Inflammatory macrophage (primary cell): ENCODE measurements at places on chromosomes 4 and X.

GRCh38 chr4:10731162-10731561 is 46.6 kb upstream of the CLNK start:
- DNase-seq, result no peak

GRCh38 chr4:45036677-45037076 is 310.3 kb upstream of the GNPDA2 start:
- DNase-seq, result no peak

GRCh38 chr4:47615385-47615784 is 130.3 kb downstream of the ATP10D start:
- no peak for DNase-seq

DNA sequence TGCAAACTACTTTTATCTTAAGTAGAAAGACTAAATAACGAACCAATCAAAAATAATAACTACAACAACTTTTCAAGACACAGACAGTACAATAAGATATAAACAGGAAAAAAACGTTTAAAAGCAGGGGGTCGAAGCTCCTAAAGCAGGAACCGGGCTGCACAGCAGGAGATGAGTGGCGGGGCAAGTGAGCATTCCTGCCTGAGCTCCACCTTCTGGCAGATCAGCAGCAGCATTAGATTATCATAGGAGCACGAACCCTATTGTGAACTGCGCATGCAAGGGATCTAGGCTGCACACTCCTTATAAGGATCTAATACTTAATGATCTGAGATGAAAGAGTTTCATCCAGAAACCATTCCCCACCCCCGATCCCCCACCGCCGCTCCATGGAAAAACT is 146.2 kb downstream of the TEX11 start:
- no peak for DNase-seq

GRCh38 chr4:147102596-147102995 is 156.9 kb upstream of the TTC29 start:
- no peak for DNase-seq

DNA sequence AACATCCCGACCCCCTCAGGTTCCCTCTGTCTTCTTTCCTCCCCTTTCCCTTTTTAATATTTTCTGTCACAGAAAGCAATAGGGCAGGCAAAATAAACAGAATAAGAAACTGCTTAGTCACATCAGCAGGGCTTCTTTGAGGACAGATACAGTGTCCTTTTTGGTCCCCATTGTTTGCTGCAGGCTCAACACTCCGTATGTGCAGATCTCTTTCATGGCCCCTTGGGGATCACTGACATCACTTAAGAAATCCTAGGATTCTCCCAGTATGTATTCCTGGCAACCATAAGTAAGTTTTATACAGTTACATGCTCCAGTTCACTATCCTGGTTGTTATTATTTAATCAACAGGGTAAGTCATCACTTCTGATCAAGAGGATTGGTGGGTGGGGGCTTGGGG is 448.0 kb downstream of the NKX6-1 start:
- DNase-seq, result no peak

- no peak for DNase-seq
Observed at GRCh38 chrX:31832263-31832662, 760.4 kb upstream of the FTHL17 start.

DNA sequence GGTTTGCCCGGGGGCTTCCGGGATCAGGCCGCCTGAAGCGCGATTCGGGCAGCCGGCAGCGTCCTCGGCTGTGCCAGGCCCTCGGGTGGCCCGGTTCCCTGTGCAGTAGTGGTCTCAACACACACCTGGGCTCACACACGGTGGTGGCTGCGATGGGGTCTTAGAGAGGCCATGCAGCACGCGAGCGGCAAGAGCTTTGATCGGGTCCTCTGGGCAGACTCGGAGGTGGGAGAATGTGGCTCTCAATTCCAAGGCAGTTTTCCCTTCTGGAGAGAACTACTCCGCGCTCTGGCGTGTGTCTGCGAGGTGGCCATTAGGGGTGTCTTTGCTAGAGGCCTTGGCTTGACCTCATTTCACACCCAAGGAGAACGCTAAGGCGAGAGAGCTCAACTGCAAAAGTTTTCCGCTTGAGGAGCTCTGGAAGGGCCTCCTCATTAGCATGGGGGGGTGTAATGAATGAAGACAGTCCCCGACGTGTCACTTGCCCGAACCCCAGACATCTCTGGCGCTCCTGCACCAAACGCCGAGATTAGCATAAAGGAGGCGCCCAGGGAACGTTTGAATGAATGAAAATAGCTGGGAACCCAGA is 771 bp upstream of the RBPJ start:
- DNase-seq, result no peak

GRCh38 chr4:136909626-136910025 is 622.7 kb downstream of the PCDH18 start:
- DNase-seq, result no peak

GRCh38 chrX:75118296-75118695 is 37.8 kb downstream of the ABCB7 start:
- no peak for DNase-seq
